ENCODE measurements at places on chromosomes 2 and 18.

- DNase-seq: no peak
Measured at GRCh38 chr2:54559593-54560145, 103.5 kb downstream of the SPTBN1 start.

GRCh38 chr2:26626606-26627005 is 14.6 kb downstream of the CIB4 start:
- no peak for DNase-seq

DNA sequence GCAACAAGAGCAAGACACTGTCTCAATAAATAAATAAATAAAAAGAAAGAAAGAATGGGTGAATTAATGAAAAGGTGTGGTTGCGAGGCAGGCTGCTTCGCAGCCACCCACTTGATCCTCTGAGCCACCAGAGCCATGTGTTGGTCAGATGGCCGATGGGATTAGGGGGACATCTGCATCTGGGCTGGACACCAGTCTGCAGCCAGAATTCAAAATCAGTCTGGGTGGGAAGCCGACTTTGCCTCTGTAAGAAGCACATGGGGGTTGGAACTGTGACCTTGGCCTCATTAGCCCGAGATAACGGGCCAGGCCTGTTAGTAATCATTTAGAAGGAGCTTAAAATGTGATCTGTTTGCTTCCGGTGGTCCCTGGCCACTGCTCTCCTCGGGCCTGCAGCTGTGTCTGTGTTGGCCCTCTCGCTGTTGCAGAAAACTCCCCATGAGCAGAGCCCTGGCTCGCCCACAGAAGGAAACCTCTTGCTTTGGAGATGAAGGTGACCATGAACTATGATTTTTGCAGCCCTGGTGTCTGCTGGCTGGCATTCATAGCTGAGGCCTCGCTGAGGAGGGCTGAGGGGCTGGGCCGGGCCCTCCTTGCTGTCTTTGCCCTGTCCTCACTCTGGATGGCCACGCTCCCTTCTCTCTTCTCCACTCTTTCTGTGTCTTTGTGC is 94.4 kb downstream of the DYSF start:
- no peak for DNase-seq

DNA sequence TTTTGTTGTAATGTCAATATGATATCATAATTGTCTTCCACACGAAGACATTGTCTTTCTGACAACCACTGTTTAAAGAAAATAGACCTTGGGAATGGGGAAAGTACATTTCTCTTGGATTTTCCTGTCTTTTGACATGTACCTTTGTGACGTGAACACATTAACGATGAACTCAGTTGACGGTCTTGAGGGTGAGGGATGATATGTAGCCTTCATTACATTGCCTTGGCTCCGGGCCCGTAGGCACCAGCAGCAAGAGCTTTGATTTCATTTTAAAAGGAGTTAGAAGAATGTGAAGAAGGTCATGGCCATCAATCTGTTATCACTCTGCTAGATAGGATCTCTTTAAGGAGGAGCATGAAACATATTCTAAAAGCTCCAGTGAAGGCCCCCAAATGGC is 80.9 kb downstream of the LYPD6B start:
- no peak for DNase-seq

DNA sequence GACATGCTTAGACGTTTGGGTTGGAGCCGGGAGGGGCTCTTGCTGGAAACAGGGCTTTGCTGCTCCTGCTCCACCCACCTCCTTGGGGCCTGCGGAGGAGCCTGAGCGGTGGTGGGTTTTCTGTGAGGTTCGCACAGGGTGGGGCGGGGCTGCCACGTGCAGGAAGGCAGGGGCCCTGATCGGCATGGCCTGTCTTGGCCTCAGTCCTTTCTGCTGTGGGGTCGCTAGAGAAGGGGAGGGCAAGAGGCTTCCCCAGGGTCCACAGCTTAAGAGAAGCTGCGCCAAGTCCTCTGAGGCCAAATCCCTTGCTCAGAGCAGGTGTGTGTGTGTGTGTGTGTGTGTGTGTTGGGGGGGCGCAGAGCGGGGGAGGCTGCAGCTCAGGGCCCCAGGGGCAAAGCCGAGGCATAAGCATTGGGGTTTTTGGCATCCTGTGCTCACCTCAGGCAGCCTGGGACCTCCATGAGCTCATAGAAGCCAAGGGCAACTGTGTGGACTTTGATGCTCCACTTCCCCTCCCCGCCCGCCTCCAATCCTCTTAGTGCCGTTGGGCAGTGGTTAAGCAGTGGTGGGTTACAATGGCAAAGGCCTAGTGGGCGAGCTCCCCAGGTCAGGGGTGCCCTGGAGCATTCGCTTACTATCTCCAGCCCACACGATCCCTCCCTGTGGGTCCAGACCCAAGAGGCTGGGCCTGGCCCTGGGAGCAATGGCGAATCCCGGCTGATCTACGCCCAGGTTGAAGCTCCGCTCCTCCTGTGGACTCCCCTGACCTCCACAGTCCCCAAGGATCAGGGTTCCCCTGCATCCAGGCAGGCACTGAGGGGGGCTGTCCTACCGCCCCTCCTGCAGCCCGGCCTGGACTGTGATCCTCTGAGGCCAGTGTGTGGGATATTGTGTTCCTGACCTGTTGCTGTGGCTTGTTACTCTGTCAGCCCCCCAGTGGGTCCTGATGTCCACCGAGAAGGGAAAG is 28.9 kb downstream of the TOGARAM2 start:
- no peak for DNase-seq

DNA sequence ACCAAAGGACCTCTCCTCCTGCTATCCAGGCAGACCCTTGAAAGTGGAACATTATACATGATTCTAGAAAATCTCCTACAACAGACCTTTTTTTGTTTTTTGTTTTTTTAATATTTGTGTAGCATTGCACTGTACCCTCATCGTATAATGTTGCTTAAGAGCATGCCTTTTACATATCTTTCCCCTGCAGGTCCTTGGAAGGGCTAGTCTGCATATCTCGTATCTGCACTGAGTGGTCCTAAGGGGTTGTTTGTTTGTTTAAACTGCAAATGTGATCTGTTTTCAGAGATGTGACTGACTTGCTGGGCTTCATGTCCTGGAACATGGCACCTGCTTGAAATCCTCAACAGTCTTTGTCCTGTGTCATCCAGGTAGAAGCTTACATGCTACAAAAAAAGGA is 204.1 kb downstream of the FAM210A start:
- DNase-seq: no peak

GRCh38 chr18:34647251-34647650 is 62.8 kb upstream of the DTNA start:
- no peak for DNase-seq

DNA sequence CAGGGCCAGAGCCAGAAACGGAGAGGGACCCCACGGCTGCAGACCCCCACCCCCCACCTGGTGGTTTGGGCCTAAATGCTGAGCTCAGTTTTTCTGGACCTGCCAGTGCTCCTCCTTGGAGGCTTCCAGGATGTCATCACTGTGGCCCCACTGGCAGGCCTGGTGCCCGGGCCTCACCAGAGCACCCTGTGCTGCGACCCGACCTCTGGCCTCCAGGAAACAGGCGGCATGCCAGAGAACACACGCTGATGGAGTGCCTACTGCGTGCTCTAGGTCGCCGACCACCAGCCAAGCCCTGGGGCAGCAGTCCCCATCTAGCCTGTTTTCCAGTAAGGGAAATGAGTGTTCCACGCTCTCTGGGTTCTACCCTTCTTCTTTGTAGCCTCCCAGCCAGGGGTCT is 33.8 kb downstream of the HS6ST1 start:
- DNase-seq: no peak

DNA sequence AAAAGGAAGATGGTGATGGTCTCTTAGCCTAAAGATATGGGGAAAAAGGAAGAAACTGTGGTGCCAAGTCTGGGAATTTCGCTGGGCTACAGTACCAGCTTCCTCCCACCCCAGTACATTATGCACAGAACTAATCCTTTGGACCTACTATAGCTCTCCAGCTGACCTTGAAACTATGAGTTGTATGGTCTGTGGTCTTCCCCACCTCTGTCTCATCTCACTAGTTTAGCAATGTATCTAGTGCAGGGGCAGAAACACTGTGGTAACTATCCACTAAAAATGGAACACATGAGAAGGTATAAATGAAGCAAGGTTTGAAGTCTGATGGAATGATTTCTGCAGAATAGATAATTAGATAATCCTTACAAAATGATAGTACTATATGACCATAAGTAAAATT is 190.4 kb upstream of the CCDC150 start:
- DNase-seq: no peak

DNA sequence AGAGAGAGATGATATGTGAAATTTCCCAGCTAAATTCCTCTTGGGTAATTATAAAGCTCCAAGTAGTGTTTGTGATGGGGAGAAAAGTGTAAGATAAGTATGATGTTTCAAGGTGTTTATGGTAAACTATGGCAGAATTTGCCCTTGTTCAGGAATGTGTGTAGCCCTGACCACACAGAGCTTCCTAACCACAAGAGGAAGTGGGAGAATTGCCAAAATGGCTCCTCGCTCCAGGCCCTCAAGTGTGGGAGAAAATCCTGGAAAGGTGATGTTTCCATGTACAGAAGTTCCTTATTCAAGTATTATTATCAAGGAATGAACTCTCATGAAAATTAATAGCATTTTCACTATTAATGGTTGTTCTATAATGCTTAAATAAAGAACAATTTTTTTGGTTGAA is 878.3 kb downstream of the TDRD15 start:
- DNase-seq: no peak

- no peak for DNase-seq
Measured at GRCh38 chr2:198040835-198041234, 236.4 kb downstream of the PLCL1 start.

DNA sequence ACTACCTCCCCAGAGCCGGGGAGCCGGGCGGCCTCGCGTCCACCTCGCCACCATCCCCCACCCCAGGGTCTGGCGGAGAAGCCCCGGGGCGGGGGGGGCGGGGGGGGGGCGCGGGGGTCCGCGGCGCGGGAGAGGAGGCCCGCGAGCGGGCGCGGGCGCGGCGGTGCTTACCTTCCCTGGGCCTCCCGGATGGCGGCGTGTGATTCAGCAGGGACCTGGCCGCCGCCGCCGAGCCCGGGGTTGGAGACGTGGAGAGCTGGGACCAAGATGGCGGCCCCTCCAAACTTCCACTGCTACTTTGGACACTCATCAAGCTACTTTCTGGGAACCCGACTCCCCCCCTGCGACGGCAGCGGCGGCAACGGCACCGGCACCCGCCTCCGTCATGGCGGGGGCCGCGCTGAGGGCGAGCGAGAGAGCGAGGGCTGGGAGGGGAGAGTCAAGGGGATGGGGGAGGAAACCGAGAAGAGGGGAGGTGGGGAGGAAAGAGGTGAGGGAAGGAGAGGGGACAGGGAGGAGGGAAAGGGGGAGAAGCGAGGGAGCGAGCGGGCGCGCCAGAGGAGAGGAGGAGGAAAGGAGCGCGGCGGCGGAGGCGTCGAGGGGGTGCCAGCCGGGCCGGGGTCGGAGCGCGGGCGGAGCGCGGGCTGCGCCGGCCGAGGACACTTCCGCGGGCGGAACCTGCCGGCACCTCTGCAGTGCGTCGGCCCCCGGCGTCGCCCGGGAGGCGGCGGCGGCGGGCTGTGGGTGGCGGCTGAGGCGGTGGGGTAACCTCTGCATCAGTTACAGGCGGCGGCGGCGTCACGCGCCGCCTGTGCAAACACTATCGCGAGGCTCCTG is at the start of gene TLK1:
TLK1 (minus strand) TSS at position 775 of the 837 bp plus-strand sequence; CDS start at position 310, 465 bp downstream.
- peak; percentile 77 for DNase-seq

- DNase-seq: no peak
Measured at GRCh38 chr2:108909275-108909823, 79.7 kb downstream of the EDAR start.

DNA sequence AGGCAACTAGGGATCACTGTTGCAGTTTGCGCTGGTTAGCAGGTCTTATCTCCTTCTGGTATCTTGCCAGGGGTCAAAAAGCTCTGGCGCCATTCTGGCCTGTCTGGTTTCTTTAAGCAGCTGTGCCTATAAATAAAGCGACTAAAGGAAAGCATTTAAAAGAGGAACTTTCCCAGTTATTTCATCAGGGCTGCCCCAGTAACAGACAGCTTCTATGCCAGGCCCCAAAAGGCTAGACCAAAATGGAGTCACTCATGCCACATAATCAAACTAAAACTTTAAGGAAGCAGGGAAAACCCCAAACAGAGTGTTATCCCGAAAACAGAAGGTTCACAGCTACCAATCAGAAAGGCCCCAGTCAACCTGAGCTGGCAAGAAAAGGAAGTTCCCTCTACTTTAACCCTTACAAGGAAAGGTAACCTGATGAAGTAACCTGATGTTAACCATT is 41.2 kb upstream of the HNRNPA3 start:
- no peak for DNase-seq

DNA sequence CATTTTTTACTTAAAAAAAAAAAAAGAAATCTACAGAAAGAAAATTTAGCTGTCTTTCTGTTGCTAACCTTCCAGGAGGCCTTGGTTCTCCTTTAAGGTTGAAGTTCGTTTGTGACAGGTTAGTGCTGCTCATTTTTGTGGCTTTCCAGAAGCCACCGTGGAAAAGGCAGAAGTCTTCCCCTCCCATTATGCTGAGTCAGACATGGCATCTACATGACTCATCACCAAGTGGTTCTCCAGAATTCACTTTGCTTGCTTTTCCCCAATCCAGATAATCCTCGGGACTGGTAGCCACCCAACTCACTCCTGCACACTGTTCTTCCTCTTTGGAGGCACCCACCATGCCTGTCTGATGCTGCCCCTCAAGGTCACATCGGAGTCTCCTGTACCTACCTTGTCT is 228.7 kb downstream of the PIK3C3 start:
- no peak for DNase-seq

DNA sequence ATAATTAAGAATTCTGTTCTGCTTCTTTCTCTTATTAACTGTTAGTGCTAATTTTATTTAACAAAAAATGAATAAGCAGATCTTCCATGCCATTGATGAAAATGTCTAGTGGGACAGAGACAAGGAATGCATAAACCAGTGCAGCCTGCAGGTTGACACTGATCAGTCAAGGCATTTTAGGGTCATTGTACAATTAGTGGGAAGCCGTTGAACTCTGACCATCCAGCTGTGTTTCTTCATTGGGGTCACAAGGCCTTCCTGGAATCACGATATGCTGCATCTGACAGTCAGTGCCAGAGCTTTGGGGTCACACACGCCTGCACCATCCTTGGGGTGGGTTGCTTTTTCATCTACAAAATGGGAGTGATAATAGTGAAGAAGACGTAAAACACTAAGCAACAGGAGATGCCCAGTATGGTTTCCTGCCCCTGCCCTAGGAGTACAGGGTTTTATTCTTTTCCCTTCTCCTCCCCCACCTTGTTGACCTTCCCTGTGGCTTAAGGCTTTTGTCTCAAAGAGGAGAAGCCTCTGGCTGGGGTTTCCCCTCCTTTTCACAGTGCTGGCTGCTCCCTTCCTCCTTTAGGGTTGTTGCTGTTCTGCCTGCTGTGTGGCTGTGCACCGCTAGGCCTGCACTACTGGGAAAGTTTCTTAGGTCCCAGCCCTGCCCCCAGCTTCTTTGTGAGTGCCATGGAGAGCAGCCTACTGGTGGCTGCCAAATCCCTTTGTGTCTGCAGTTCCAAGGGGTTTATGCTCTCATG is 245.6 kb downstream of the TPGS2 start:
- no peak for DNase-seq

DNA sequence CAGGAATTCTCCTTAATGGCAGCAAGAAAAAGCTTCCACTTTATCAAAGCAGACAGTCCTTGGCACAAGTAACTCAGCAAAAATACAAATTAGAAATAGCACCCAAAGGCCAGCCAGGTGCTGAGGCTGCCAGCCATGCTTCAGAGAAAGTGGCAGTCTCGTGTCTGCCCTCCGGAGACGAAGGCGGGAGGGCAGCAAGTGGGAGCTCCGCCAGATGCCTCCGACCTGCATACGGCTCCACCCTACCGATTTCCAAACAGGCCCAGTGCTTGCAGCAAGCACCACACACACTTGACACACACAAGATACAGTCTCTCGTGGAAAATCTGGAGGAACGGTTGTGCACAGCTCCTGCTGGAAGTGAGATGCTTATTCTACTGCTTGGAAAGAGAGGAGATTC is 134.9 kb upstream of the REV1 start:
- DNase-seq: no peak

- DNase-seq: no peak
Measured at GRCh38 chr2:207255565-207256470, 90.1 kb upstream of the KLF7 start.
